Stimulated activated CD4-positive, alpha-beta T cell treated with anti-CD3 and anti-CD28 coated beads, Interleukin-4, amount 100 ng/mL, for 1 hour (primary cell): ENCODE measurements at places on chromosomes 6 and 20.

GRCh38 chr6:168361766-168362165 lies 42.2 kb upstream of the DACT2 start:
- DNase-seq = no peak

DNA sequence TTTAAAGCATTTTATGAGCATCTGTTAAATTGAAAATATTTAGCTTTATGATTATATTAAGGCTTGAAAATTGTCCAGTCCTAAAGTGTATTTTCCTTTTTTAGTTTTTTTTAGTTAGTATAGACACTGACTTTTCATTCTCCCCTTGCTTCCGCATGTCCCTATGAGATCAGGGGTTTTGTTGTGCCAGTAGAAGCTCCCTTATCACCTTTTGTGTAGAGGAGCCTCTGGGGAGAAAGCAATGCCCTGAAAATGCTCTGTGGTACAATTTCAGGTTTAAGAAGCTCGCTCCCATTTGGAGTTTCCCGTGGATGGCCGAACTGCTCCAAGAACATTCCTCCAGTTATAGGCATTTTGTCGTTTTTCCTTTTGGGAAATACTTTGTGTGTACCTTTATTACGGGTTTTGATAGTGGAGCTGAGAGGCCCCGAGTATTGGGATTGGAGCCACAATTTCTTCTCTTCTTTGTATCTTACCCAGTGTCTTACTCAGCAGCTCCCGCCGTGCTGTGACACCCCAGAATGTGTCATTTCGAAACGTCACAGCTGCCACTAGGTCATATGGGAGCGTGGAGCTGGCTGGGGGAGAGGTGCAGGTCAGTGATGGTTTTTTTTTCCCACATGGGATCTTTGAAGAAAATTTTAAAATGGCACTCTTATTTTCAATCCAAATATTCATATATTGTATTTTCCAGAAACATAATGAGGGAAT lies 49.9 kb downstream of the RPRD1B start:
- no peak for DNase-seq

DNA sequence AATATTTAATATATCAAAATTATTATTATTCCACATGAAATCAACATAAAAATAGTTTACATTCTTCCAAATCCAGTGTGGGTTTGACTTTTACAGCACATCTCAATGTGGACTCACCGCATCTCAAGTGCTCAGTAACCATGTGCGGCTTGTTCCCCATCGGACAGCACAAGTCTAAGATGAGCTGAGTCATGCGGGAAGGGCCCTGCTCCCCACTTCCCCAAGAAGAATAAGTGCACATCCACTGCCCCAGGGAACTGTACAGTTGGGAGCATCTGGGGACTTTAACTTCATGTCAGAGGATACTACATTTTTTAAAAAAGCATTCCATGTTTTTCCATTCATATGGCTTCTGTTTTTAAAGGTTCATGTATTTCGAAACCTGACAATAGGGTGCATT lies 325.6 kb downstream of the BTBD3 start:
- DNase-seq = no peak

GRCh38 chr6:131931063-131931750 lies 20.0 kb downstream of the CCN2 start:
- DNase-seq = no peak

- DNase-seq = no peak
Measured at GRCh38 chr6:75963569-75963968, 108.9 kb downstream of the IMPG1 start.
